Stimulated activated CD4-positive, alpha-beta T cell treated with anti-CD3 and anti-CD28 coated beads, Interleukin-15, amount 100 ng/mL, for 1 hour (primary cell): ENCODE measurements at places on chromosomes 6 and 20.

DNA sequence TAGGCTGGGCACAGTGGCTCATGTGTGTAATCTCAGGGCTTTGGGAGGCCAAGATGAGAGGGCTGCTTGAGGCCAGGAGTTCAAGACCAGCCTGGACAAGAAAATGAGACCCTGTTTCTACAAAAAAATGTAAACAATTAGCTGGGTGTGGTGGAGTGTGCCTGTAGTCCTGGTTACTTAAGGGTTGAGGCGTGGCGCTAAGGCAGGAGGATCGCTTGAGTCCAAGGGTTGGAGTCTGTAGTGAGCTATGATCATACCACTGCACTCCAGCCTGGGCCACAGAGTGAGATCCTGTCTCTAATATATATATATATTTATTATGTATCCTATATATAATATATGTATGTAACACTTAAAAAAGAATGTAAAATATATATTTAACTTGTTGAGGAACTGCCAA is 7.9 kb upstream of the ABRACL start:
- no peak for DNase-seq

- DNase-seq: no peak
Measured at GRCh38 chr20:24969186-24970029, 20.3 kb downstream of the CST7 start.

DNA sequence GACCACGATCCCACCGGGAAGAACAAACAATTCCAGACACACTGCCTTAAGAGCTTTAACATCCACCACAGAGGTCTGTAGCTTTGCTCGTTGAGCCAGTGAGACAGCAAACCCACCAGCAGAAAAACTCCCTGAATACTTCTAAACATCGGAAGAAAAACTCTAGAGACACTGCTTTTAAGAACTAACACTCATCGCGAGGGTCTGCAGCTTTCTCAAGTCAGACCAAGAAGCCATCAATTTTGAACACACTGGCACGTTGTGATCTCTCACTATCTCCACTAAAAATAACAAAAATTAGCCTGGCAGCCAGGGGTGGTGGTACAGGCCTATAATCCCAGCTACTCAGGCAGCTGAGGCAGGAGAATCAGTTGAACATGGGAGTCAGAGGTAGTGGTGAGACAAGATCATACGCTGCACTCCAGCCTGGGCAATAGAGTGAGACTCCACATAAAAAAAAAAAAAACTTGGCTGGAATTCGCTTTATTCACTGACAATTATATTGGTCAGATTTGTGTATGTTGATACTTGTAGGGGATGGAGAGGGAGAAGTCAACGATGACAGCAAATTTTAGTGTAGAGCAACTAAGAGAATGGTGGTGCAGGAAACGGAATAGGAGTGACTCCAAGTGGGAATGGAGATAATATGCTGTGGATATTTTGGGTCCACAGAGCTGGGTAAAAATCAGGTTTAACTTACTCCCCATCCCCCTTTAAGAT is 860 bp upstream of the TMEM14C start:
- no peak for DNase-seq

DNA sequence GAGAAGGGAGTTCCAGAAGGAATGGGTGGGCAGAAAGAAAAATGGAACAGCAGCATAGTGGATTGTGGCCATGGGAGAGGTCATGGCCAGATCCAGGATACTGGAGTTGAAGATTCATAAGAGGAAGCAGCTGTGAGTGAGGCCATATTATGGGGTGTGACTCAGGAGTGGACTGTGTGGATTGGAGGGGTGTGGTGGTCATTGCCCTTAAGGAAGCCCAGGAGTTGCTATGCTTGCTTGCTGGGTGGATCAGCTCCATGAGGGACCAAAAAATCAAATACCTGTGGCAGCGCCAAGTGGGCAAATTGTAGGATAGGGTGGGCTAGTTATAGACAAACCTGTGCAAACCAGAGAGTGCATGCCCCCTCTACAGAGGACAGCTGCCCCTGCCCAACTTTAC is 18.3 kb downstream of the LRRC1 start:
- DNase-seq: no peak

GRCh38 chr6:128572294-128572693 is 51.9 kb upstream of the PTPRK start:
- DNase-seq: no peak

DNA sequence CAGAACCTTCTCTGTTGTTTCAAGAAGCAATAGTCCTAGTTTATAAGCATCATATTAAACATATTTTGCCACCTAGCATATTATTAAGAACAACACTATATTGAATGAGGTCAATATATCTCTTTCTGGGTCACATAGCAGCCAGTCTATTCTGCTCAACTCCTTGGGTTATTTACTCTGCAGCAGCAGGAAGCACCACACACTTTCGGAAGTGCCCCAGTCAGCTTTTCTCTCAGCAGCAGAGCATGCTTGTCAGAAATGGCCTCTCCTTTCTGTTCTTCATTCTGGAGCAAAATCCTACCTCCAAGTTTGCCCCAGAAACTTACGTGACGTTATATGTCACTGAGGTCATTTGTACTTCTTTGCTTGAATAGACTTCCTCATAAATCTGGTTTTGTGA is 22.7 kb downstream of the CFAP206 start:
- DNase-seq: no peak

- no peak for DNase-seq
Measured at GRCh38 chr20:50242863-50243609, 52.4 kb downstream of the CEBPB start.

DNA sequence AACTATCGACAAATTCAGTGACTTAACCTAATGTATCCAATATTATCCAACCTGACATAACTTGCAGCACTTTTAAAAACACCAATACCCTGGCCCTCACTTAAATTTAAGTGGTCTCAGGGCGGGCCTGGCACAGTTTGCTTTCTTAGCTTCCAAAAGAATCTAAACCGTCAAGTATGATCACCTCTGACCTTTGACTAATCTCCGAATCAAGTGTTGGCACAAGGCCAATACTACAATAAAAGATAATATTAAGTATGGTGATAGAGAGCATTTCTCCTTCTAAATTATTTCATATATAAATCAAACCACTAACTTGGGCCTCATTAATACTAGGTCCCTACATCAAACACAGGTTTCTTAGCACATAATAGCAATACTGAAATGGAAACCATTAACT is 153.0 kb downstream of the PTPRK start:
- no peak for DNase-seq

GRCh38 chr6:104704191-104704590 is 155.5 kb downstream of the HACE1 start:
- DNase-seq: no peak
